NCI-H2029 (cell line): ENCODE measurements at places on chromosomes 11 and 22.

- DNase-seq = no peak
Observed at GRCh38 chr11:15938121-15938611, 418.2 kb downstream of the SOX6 start.

DNA sequence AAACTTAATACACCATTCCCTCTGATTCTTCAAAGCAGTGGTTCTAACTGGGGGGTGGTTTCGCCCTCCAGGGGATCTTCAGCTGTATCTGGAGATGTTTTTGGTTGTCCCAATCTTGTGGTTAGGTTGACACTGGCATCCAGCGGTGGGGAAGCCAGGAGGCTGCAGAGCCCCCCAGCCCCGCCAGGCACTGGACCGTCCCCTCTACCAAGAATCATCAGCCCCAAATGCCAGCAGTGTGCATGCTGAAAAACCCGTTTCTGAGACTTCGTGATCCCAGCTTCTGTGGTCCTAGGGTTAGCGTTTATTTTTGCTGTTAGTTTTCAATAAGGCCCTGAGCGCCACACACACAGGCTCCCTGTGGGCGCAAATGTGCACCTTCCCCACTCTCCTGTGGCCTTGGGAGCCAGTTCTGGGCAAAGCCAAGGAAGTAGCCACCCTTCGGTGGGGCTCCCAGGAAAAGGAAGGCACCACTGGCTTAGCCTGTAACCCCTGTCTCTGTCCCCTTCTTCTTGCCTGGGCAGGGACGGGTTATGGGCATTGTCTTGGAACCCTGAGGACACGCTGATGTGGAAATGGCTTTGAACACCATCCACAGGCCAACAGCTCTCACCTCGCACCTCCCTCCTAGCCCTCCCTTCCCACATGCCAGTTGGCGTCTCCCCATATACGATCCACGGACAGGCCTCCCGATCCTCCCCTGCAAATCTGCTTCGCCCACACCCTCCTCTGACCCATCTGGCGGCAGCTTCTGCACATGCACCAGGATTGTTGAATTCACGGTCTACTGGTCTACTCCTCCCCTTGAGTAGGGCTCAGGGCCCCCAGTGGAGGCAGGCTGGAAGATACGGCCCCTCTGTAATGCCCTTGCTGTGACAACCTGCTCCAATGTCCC is 71.4 kb upstream of the CCND1 start:
- no peak for DNase-seq

- DNase-seq = no peak
Observed at GRCh38 chr22:37734964-37735451, 38.2 kb downstream of the TRIOBP start.

GRCh38 chr11:22037505-22037904 is 155.4 kb upstream of the ANO5 start:
- no peak for DNase-seq

- no peak for DNase-seq
Observed at GRCh38 chr11:16786131-16786530, 47.7 kb downstream of the C11orf58 start.

- no peak for DNase-seq
Observed at GRCh38 chr11:35011389-35011788, 95.0 kb downstream of the PDHX start.
